ENCODE measurements at places on chromosomes 1 and 21.

DNA sequence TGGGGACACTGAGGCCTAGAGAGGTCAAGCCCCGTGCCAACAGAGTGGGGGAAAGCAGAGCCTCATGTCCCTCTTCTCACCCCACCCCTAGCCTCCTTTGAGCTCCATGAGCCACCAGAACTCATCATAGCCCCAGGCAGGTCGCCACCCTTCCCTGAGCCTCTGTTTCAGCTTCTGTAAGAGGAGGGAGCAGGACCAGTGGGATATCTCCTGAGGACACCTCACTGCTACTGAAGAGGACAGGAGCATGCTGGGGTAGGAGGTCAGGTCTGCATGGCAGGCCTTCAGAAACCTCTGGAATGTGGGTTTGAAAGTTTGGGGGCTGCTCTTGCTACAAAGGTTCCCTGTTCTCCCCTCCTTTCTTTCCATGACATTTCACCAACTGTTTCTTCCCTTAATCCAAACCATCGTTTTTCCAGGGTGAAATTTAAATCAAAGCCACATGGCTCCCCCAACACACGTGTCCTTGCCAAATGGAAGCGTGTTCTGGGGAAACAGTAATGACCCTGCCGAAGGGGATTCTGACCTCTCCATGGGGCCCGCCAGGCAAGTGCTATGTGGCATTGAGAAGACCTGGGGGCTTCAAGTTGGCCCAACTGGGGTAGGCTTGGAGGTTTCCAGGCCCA lies 88.1 kb upstream of the RUNX3 start:
- no peak for DNase-seq

- no peak for DNase-seq
Observed at GRCh38 chr1:106022312-106022902, 1034.1 kb upstream of the PRMT6 start.

- no peak for DNase-seq
Observed at GRCh38 chr1:199279067-199279466, 640.2 kb downstream of the PTPRC start.

GRCh38 chr1:227884370-227885134 lies 63.2 kb downstream of the WNT9A start:
- peak; percentile 15 for DNase-seq

- DNase-seq: no peak
Observed at GRCh38 chr21:14064296-14064645, 146.5 kb downstream of the LIPI start.

DNA sequence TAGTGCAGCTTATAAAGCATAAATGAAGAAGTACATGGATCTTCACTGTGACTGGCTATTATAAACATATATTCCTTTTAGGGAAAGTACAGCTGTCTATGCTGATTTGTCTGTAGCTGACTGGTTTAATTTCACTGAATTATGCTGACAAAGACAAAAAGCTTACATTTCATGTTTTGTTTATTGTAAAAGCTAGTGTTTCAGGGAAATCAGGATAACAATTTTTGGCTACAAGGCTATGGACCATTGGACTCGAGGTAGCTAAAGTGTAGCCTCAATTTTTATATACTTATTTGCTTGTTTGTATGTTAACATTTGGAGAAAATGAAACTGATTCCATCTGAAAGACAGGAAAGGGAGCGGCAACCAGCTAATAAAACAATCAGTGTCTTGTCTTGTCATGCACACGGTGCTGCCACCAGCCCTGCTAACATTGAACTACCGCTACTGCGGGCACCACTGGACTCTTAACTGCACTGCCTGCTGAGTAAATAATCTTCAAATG lies 480.2 kb downstream of the COL11A1 start:
- no peak for DNase-seq

DNA sequence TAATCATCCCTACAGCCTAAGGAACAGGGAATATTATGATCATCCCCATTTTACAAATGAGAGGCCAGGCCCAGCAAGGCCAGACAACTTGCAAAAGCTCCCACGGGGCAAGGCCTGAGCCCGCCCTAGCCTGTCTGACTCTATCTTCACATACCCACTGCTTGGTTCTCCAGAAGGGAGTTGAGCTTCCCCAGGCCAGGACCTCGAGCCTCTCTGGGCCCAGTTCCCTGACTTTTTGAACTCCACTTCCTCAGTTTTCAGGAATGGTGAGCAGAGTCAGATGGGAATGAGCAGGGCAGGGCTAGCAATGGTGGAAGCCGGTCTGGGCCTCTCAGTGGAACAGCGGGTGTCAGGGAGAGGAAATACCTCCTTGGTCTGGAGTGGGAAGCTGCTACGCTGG lies 39.3 kb downstream of the CACNA1S start:
- no peak for DNase-seq

GRCh38 chr1:202200669-202201068 lies 7.1 kb downstream of the LGR6 start:
- DNase-seq: no peak

GRCh38 chr1:106224426-106224825 lies 832.0 kb upstream of the PRMT6 start:
- no peak for DNase-seq

GRCh38 chr1:214864896-214865688 lies 217.4 kb upstream of the KCNK2 start:
- no peak for DNase-seq

- DNase-seq: no peak
Observed at GRCh38 chr1:6467744-6468688, 2.0 kb upstream of the TNFRSF25 start.

DNA sequence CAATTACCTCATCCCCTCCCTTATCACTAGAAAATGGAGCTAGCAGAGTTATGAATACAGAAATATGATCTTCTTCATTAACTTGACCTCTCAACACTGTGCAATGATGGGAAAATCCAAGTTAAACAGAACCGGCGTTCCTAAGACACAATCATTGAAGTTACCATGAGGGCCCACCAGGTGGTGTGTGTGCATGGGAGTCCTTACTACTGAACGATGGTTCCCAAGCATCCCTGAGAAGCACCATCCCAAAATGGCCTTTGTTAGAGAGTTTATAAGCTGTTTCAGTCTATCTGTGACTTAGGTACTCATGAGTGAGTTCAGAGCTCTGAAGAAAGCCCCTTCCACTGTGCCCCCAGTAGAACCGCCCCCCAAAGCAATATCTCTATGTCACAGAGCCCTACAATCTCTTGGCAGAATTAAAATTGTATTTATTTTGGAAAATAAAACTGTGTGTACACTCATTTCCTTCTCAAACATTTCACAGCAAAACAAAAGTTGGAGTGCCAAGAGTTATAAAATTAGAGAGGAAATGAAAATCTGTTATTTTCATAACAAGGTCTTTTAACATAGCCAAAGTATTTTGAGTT lies 56.8 kb downstream of the PLD5 start:
- DNase-seq: peak; percentile 29

DNA sequence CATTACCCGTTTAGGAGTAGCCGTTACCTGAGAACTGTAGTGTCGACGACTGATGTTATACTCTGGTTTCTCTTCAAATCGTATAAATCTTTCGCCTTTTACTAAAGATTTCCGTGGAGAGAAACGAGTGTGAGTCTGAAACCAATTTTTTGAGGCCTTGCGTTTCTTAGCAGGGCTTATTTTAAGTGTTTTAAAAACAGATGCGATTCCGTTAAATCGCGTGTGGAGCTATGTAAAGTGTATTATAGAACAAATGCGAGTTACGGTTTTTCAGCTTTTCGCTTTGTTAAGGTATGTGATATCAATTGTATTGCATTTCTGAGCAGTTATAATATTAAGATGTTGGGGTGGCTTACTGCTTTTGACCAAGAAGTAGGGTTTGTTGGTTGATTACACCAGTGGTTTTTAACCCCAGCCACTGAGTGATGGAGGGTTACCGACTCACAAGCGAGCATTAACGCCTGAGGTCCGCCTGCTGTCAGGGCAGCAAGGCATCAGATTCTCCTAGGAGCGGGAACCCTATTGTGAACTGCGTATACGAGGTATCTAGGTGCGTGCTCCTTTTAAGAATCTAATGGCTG lies 18.0 kb downstream of the KIAA2013 start:
- no peak for DNase-seq

- DNase-seq: no peak
Observed at GRCh38 chr1:59354709-59355337, 57.9 kb downstream of the FGGY start.

GRCh38 chr1:194474701-194475100 lies 1288.3 kb upstream of the B3GALT2 start:
- no peak for DNase-seq

DNA sequence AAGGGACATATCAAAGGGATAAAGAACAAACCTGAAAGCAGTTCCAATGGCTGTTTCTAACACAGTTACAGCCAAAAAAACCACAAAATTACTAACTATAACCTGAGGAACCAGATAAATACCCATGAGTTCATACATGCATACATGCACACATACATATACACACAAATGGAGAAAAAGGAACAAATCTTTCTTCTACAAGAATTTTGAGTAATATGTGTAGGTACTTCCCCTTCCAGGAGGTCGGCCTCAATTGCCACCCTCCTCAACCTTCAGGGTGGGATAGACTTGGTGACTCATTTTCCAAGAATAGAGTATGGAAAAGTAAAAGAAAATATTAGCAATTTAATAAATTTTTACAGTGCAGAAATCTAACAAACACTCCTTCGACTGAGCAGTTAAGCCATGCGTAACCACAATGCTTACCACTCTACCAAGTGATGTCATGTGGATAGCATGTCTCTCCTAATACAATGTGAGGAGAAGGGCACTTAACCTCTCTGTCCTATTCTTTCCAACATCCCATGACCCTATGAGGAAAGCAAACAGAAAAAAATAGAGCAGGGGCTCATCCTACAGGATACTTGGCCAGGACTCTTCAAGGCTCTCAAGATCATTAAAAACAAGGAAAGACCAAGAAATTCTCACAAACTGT lies 243.0 kb upstream of the RUNX1 start:
- no peak for DNase-seq

GRCh38 chr21:33198346-33199099 lies 31.2 kb upstream of the IFNAR2 start:
- no peak for DNase-seq

- DNase-seq: no peak
Observed at GRCh38 chr1:17648457-17649145, 106.5 kb upstream of the ACTL8 start.

DNA sequence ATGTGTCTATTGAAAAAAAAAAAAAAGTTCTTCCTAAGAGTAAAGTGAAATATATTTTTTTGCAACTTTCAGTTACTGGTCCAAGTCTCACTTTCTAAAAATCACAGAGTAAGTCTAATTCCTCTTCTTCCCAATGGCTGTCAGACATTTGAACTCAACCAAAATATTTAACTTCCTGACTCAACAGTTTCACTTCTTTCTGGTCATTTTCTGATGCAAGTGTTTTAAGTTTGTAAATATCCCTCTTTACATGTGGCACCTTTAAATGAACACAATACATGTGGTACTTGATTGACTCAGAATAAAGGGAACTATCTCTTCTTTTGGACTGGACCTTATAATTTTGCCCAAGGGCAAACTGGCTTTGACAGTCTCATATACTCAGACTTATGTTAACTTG lies 76.7 kb downstream of the ASH1L start:
- no peak for DNase-seq

DNA sequence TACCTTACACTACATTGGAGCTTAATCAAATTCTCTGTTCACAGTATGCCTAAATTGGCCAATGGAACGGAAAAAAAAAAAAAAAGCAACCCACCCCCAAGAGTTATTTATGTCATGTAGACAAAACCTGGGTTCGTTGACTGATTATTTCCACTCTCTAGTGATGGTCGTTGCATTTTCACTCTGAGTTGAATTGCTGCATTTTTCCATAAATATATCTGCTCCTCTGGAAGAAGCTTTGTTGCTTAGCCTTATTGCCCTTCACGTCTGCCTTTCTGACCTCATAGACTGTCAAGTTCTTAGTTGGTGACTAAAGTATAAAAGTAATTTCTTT lies 90.2 kb upstream of the RUNX1 start:
- no peak for DNase-seq

GRCh38 chr1:85460555-85461088 lies 4.3 kb downstream of the DDAH1 start:
- no peak for DNase-seq

- no peak for DNase-seq
Observed at GRCh38 chr1:162716123-162716522, 74.4 kb upstream of the HSD17B7 start.

GRCh38 chr1:78843546-78843945 lies 163.0 kb downstream of the ADGRL4 start:
- DNase-seq: no peak

GRCh38 chr1:18940303-18941020 lies 16.0 kb downstream of the IFFO2 start:
- DNase-seq: no peak

GRCh38 chr1:200435200-200435780 lies 25.5 kb upstream of the ZNF281 start:
- no peak for DNase-seq

GRCh38 chr1:154334079-154335024 lies 9.0 kb downstream of the ATP8B2 start:
- no peak for DNase-seq

DNA sequence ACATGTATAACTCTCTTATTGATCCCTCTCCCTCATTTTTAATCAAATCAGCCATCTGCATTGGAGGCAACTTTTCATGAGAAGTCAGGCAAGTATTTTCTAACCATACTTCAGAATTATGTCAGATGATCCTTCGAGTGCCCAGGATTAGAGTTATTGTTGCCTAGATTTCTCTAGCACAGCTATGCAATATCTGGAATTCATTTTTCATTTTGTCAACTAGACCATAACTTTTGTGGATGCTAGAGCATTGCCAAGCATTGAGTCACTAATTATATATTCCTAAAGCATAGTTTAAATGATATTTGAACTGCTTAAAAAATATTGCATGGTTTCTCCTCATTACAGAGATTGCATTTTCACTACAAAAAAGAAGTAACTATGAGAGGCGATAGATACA lies 21.2 kb downstream of the HFM1 start:
- no peak for DNase-seq

DNA sequence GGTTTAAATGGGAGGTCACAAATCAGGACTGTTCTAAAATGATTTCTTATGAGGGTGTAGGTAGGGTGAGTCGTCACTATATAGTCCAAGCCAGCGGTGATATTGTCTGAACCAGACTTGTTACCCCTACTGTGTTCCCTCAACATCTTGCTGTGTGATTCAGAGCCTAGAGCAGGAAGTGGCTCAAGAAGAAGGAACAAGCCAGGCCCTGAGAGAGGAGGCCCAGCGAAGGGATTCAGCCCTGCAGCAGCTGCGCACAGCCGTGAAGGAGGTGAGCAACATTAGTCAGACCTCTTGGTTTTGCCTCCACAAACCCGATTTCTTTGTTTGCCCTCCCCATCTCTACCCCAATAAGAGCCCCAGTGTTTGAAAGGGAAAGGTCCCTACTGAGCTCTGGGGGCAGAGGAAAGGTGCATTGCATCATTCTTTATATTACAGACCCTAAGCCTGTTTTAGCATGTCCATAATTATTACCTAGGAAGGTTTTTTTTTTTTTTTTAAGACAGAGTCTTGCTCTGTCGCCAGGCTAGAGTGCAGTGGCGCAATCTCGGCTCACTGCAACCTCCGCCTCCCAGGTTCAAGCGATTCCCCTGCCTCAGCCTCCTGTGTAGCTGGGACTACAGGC lies 5.0 kb upstream of the SH3BGRL3 start:
- DNase-seq: no peak

- DNase-seq: no peak
Observed at GRCh38 chr1:51255331-51255730, 19.3 kb downstream of the RNF11 start.

- DNase-seq: no peak
Observed at GRCh38 chr1:39849203-39849602, 34.1 kb downstream of the TRIT1 start.

GRCh38 chr1:186569856-186570255 lies 108.9 kb upstream of the PDC start:
- DNase-seq: no peak
